ENCODE measurements at places on chromosomes 1 and 21. TPM values are rescaled to one million over a fixed set of nuclear protein-coding genes. Genes with fewer than 3 reads are reported as not detected.

Gene KLHDC8A
- not detected for total RNA-seq

Gene MYCL
- 0.22 TPM for total RNA-seq

Gene C1orf105
- not detected for total RNA-seq

Gene BARHL2
- total RNA-seq = not detected

Gene SERPINC1
- 0.72 TPM for total RNA-seq

Gene OR2L5
- total RNA-seq = 0.09 TPM

Gene ZBTB8B
- not detected for total RNA-seq

Gene CRYAA
- total RNA-seq = not detected

Gene APCS
- total RNA-seq = not detected

Gene NR1I3
- total RNA-seq = not detected

Gene OR14K1
- total RNA-seq = not detected

GRCh38 chr1:155703216-155703615, 14.3 kb downstream of the DAP3 start:
- no peaks in the 10 kb centered on the region for H3K4me1 ChIP-seq
- no peak overlapping the region for H3K4me3 ChIP-seq
- H3K36me3 ChIP-seq = no peaks in the 10 kb centered on the region
- H3K27ac ChIP-seq = no peak overlapping the region
- H3K27me3 ChIP-seq = no peaks in the 10 kb centered on the region

GRCh38 chr1:26863685-26864077, 732 bp downstream of the SFN start:
- no peak for DNase-seq
- H3K36me3 ChIP-seq = peaks cover 3% of the 10 kb centered on the region
- H3K4me1 ChIP-seq = peaks cover 32% of the 10 kb centered on the region
- H3K27ac ChIP-seq = no peak overlapping the region
- H3K27me3 ChIP-seq = no peaks in the 10 kb centered on the region

- H3K4me3 ChIP-seq = no peak overlapping the region
- DNase-seq = no peak
- H3K27ac ChIP-seq = no peak overlapping the region
- H3K36me3 ChIP-seq = no peaks in the 10 kb centered on the region
- H3K4me1 ChIP-seq = peaks cover 1% of the 10 kb centered on the region
- H3K27me3 ChIP-seq = peaks cover 11% of the 10 kb centered on the region
Measured at GRCh38 chr1:68111519-68112436, 61.4 kb upstream of the DIRAS3 start.

- DNase-seq = no peak
- H3K27me3 ChIP-seq = no peaks in the 10 kb centered on the region
- no peaks in the 10 kb centered on the region for H3K36me3 ChIP-seq
- no peak overlapping the region for H3K27ac ChIP-seq
- no peak overlapping the region for H3K4me3 ChIP-seq
Measured at GRCh38 chr1:67659229-67659628, 25.8 kb upstream of the GADD45A start.

- H3K36me3 ChIP-seq = no peaks in the 10 kb centered on the region
- no peak overlapping the region for H3K27ac ChIP-seq
- H3K27me3 ChIP-seq = peaks cover 12% of the 10 kb centered on the region
- H3K4me3 ChIP-seq = no peak overlapping the region
- DNase-seq = no peak
Measured at GRCh38 chr1:175434283-175434860, 241.8 kb upstream of the KIAA0040 start.

- no peak for DNase-seq
- no peaks in the 10 kb centered on the region for H3K4me1 ChIP-seq
- H3K27me3 ChIP-seq = no peaks in the 10 kb centered on the region
- peaks cover 55% of the 10 kb centered on the region for H3K36me3 ChIP-seq
- H3K27ac ChIP-seq = no peak overlapping the region
- H3K4me3 ChIP-seq = no peak overlapping the region
Measured at GRCh38 chr1:25959611-25960010, 38.3 kb downstream of the PAFAH2 start.

DNA sequence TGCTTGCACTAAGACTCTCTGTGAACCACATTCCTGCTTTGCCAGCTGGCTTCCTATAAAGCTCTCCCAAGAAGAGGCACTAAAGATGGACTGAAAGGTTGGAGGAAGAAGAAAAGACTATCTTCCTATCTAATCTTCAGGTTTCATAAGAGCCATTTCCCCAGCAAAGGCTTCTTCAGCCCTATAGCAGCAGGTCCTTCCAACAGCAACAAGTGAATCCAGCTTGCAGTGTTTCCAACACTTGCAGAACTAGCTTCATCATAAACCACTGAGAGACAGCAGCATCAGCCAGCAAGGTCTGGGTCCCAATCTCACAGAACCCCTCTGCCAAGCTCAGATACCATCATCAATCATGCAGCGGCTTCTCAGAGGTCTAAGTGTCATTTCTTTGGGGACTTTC, 28.1 kb downstream of the FOXJ3 start:
- no peak for DNase-seq
- H3K4me1 ChIP-seq = peaks cover 7% of the 10 kb centered on the region
- no peak overlapping the region for H3K4me3 ChIP-seq
- H3K27ac ChIP-seq = no peak overlapping the region
- H3K27me3 ChIP-seq = no peaks in the 10 kb centered on the region
- H3K36me3 ChIP-seq = peaks cover 6% of the 10 kb centered on the region

DNA sequence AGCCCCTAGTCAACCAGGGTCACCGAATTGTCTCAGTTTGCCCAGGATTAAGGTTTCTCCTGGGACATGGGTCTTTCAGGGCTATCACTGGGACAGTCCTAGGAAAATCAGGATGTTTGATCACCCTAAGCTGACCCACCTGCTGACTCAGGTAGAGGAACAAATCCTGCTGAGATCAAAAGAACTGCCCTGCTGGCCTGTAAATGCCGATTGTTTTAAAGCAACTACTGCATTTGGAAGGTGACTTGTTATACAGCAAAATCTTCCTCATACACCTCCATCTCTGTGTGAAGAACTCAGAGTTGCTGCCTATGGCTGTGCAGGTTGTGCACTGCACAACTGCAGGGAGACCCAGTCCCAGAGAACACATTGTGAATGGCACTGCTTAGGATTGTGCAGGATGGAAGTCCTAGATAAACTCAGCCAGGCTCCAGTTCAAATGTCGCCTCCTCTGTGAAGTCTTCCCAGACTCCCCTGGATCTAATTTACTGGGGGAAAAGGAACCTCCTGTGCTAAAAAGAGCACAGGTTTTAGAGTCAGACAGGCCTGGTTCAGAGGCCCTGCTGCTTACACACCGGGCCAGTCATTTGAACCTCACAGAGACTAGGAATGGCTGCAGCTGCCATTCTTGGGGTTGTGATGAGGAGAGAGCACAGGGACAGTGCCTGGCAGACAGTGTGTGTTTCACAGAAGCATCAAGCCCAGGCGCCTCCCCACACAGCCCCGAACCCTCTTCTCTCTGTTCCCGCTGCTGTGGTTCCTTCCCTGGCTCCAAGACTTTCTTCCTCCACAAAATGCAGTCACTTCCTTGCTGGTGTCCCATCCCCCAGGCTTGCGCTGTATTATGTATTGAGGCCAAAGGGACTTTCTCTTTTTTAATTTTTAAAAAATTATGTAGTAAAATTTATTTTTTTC, 23.2 kb upstream of the LRP8 start:
- no peak overlapping the region for H3K4me3 ChIP-seq
- H3K4me1 ChIP-seq = no peaks in the 10 kb centered on the region
- no peak for DNase-seq
- no peaks in the 10 kb centered on the region for H3K36me3 ChIP-seq
- no peaks in the 10 kb centered on the region for H3K27me3 ChIP-seq
- H3K27ac ChIP-seq = no peak overlapping the region

- no peaks in the 10 kb centered on the region for H3K36me3 ChIP-seq
- no peaks in the 10 kb centered on the region for H3K27me3 ChIP-seq
- no peak for DNase-seq
- H3K4me3 ChIP-seq = no peak overlapping the region
Measured at GRCh38 chr1:214568328-214568727, 16.9 kb upstream of the PTPN14 start.

DNA sequence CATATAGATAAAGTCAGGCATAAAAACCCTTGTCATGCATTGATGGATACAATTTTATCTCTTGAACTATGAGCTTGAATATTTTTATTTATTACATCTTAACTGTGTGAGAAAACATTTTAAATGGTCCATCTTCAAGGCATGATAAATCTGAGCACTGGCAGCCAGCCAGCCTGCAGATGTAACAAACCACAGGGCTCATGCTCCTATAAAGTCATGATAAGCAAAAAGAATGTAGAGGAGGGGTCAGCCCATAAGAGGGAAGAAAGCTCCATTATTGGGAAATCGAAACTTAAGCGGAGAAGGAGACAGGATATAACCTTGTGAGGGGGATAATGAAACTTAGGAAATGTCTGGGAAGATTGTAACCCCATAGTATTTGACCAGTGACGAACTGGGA, 839.0 kb downstream of the LRRIQ3 start:
- no peaks in the 10 kb centered on the region for H3K36me3 ChIP-seq
- no peak overlapping the region for H3K27ac ChIP-seq
- DNase-seq = no peak
- no peaks in the 10 kb centered on the region for H3K4me1 ChIP-seq

DNA sequence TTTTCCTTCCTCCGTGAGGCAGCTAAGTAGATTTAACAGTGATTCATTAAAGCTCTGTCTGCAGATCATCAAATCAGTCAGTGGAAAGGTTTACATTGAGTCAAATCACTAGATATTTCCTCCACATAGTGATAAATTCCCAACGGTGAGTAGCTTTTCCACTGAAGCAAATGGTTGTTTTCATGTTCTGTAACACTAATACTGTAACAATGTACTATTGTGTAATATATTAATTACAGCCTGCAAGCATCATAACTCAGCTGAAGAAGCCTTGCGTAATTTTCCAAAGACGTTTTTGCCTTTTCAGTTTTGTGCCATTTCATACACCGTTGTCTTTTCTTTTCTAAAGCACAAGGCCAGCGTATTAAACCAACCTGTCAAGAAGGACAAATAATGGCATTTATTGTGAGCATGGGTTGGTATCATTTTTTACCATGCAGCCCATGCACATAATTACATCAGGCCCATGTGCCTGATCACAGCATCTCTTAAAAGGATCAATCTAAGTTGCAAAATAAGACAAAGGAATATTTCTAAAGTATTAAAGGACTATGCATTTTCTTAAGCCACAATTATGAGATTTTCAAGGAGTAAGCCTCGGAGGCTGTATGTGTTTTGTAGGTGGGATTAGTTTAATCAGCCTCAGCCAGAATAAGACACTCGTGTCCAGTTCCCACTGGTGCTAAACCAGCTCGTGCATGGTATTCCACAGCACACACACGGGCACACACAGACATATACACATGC, 16.7 kb upstream of the PDE9A start:
- peaks cover 29% of the 10 kb centered on the region for H3K27me3 ChIP-seq
- DNase-seq = no peak
- H3K4me1 ChIP-seq = peaks cover 1% of the 10 kb centered on the region
- no peaks in the 10 kb centered on the region for H3K36me3 ChIP-seq
- no peak overlapping the region for H3K4me3 ChIP-seq
- H3K27ac ChIP-seq = no peak overlapping the region

- no peaks in the 10 kb centered on the region for H3K36me3 ChIP-seq
- no peak for DNase-seq
- no peaks in the 10 kb centered on the region for H3K27me3 ChIP-seq
- peaks cover 6% of the 10 kb centered on the region for H3K4me1 ChIP-seq
- no peak overlapping the region for H3K4me3 ChIP-seq
Measured at GRCh38 chr21:38809198-38809878, 3.6 kb downstream of the ETS2 start.

- no peak for DNase-seq
- H3K27ac ChIP-seq = no peak overlapping the region
- no peak overlapping the region for H3K4me3 ChIP-seq
- H3K27me3 ChIP-seq = peaks cover 15% of the 10 kb centered on the region
- no peaks in the 10 kb centered on the region for H3K36me3 ChIP-seq
Measured at GRCh38 chr1:114154963-114155322, 1.3 kb upstream of the SYT6 start.

- peaks cover 85% of the 10 kb centered on the region for H3K4me1 ChIP-seq
- DNase-seq = peak; percentile 69
- peak overlapping the region; percentile 88 for H3K27ac ChIP-seq
- no peaks in the 10 kb centered on the region for H3K36me3 ChIP-seq
Measured at GRCh38 chr1:89608319-89608983, 24.5 kb upstream of the LRRC8C start.

GRCh38 chr1:89760496-89760895, 60.3 kb upstream of the LRRC8D start:
- no peaks in the 10 kb centered on the region for H3K27me3 ChIP-seq
- DNase-seq = no peak
- no peak overlapping the region for H3K27ac ChIP-seq
- H3K4me1 ChIP-seq = peaks cover 27% of the 10 kb centered on the region

DNA sequence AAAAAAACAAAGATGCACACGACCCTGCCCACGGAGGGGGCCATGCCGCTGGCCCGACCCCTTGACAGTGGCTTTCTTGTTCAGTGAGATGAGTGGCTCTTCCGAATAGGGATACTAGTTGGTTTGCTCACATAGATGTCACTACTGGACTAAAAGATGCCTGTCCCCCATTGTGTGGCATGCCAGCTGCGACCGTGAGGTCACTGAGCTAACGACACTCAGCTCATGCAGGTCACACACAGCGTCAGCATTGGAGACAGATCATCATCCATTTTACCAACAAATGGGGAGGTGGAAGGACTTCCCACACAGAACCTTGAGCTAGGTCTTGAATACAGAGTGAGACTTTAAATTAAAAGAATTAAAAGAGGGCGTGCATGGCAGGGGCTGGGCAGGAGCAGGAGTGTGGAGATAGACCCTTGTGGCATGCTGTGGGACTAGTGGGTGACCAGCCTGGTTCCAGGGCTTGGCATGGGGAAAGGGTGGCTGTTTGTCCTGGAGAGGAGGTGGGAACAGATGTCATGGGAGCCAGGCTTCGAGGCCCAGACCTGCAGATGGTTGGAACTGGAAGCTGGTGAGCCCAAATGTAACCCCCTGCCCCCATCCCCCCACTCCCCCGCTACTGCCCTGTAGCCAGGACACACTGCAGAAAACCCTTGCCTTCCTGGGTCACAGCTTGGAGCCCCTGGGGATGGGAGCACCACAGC, 12.4 kb downstream of the SLC1A7 start:
- no peak overlapping the region for H3K4me3 ChIP-seq
- H3K27me3 ChIP-seq = no peaks in the 10 kb centered on the region
- H3K36me3 ChIP-seq = no peaks in the 10 kb centered on the region
- H3K27ac ChIP-seq = no peak overlapping the region
- H3K4me1 ChIP-seq = peaks cover 73% of the 10 kb centered on the region

- no peaks in the 10 kb centered on the region for H3K4me1 ChIP-seq
- no peaks in the 10 kb centered on the region for H3K27me3 ChIP-seq
- H3K4me3 ChIP-seq = no peak overlapping the region
- no peaks in the 10 kb centered on the region for H3K36me3 ChIP-seq
- no peak overlapping the region for H3K27ac ChIP-seq
- DNase-seq = no peak
Measured at GRCh38 chr1:238558156-238558555, 667.4 kb upstream of the ZP4 start.

GRCh38 chr1:51433269-51433971, 85.6 kb downstream of the EPS15 start:
- no peaks in the 10 kb centered on the region for H3K27me3 ChIP-seq
- H3K27ac ChIP-seq = peak overlapping the region; percentile 28
- no peaks in the 10 kb centered on the region for H3K36me3 ChIP-seq
- no peak overlapping the region for H3K4me3 ChIP-seq
- peaks cover 12% of the 10 kb centered on the region for H3K4me1 ChIP-seq
